Urinary bladder (tissue), 4 donors: ENCODE measurements at places on chromosomes 6 and 20. TPM values are rescaled to one million over a fixed set of nuclear protein-coding genes. Genes with fewer than 3 reads are reported as not detected.

SLC17A3 gene
- not detected for total RNA-seq

GRCh38 chr6:116902634-116903033, 25.6 kb downstream of the RFX6 start:
- no peak for DNase-seq

DNA sequence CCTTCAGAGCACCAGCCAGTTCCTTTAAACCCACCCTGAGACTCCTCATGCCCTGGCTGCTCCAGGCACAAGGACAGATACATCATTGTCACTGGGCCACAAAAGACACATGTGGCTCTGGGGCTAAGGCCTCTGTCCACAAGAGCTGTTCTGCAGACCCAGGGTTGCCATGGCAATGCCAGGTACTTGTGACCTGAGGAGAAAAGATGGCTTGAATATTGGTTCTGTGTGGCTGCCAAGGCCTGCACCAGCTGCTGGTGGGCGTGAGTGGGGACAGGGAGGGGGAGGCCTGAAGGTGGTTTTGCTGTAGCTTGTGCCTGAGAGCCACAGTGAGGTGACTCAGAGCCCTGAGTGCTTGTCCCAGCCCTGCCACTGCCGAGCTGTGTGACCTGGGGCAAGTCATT, 31.8 kb downstream of the SAYSD1 start:
- DNase-seq: no peak

- DNase-seq: no peak
Measured at GRCh38 chr6:56434606-56435005, 187.2 kb upstream of the COL21A1 start.

PDE10A gene
- 26.6 TPM for total RNA-seq

- DNase-seq: no peak
Measured at GRCh38 chr6:121607721-121608120, 172.3 kb downstream of the GJA1 start.

DNA sequence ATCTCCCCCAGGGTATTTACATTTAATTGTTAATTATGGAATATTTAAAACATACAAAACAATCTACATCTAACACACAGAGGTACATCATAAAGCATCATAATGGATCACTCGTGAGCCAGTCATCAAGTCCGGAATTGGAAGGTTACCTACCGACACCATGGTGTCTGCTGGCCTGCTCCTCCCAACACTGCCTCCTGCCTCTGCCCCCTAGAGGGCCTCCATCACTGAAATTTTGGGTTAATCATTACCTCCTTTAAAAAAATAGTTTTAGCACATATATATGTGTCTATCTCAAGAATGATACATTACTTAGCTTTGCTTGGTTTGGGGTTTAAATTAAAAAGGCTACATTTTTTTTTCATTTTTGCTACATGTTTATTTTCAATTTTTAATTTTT, 114.6 kb upstream of the PDE10A start:
- no peak for DNase-seq

SNRNP48 gene
- 34.4 TPM for total RNA-seq

DNA sequence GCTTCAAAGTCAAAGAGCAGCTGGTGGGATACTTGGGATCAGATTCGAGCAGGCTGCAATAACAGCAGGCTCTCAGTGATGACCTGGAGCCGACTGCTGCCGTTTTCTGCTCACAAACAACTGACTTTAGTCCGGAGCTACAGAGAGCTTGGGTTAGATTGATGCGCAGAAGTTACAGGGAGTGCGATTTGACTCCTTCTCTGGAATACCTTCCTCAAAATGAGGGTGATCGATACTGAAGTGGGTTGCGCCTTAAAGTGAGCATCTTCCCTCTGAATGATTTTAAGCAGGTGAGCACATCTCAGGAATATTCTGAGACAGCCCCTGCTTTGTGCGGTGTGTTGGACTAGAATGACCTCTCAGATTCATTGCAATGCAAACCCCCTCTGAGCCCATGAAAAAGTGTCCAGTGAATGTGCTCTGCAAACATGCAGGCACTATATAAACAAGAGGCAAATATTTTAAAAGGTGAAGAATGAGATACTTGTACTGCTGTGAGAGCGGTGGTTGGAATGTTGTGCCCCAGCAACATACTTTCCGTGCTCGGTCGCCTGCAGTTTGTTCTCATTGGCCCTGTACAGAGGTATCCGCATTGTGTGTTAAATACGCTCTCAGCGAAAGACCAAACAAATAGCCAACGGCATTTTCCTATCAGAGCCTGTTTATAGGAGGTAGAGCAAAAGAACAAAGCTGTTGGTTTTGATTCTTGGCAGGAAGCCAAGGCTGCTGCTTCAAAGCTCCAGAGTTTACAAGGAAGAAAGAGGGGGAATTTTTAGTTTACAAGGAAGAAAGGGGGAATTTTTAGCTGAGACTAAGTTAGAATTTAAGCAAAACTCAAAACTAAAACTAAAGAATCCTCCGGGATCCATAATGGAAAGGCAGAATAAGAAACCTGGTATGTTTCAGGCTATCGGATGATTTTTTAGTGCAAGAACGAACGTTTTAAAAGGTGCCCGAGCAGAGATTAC, 67.7 kb downstream of the PHACTR2 start:
- DNase-seq: peak; percentile 74

- DNase-seq: no peak
Measured at GRCh38 chr6:137798846-137799245, 68.2 kb upstream of the TNFAIP3 start.

GRCh38 chr6:157732007-157732406, 91.0 kb upstream of the SNX9 start:
- no peak for DNase-seq

- no peak for DNase-seq
Measured at GRCh38 chr6:56692523-56693245, 50.0 kb upstream of the DST start.

DNA sequence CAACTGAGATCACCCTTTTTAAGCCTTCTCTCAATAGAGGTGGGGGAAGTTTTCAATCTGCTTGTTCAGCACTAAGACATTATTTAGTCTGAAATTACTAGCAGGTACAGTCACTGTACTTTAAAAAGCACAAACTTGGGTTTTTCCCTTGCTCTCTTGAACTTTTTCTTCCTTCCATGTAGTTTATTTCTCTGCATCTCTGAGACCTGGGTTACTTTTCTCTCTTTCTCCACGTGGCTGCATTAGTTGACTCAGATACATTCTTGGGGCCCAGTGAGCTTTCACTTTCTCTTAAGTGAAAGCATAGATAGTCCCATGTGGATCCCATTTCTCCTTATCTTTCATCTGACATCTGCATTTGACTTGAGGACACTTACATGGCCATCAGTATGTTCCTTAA, 433.9 kb upstream of the MAP3K7 start:
- no peak for DNase-seq

DNA sequence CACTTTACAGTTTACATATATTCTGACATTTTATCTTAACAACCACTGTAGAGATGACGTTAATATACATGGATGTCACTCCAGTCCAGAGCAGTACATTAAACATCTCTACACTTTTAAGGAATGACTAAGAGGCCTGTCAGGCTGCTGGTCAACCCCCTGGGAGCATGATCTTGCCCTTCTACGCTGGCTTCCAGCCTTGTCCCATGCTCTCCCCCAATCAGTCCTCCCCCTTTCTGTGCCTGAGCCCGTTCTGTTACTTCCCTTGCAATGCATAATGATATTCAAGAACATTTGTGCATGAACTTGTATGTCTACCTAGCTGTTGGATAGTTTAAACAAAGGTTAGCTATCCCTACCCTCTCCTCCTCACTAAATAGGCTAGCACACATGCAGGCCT, 40.5 kb upstream of the PLCB4 start:
- no peak for DNase-seq

DOK5 gene
- 20.4 TPM for total RNA-seq

DNA sequence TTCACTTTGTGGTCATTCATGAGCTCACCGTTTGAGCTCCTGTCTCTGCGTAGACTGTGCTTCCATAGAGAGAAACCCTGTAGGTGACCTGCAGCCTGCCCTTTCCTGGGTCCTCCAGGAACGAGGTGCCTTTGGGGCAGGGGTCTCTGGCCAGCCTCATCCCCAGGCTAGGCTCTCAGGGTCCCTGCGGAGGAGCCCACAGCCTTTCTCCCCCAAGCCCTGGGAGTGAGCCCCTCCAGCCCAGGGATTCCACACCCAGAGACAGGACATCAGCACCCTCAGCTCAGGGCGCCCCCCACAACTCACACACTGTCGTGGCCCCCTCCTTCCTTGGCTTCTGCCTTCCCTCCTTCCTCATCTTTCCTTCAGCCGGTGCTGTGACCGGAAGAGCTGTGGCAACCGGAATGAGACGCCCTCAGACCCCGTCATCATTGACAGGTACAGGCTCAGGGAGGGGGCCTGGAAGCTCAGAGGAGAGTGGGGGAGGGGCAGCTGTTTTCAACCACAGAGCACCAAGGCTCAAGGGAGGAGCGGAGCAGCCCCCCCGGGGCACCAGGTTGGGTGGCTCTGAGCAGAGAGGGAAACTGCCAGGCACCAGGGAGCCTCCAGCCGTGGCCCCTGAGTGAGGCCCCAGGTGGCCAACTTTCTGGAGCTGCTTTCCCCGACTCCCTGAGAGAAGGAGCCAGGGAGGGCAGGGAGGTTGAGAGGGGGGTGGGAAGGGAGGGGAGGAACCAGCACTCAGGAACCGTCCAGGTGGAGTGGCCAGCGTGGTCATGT, 16.8 kb downstream of the EBF4 start:
- DNase-seq: no peak

DNA sequence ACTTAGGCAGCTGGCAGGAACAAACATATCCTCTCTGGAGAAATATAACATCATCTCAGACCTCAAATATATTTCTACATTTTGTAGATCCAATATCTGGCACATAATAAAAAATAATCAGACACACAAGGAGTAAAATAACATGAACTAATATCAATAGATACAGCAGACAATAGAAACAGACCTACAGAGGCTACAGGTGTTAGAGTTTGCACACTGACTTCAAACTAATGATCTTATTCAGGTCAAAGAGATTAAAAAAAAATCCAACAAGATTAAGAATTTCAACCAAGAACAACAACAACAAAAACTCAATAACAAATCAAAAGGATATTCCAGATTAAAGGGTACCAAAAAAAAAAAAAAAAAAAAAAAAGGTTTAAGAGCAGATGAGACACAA, 13.9 kb upstream of the CDYL start:
- no peak for DNase-seq

DNA sequence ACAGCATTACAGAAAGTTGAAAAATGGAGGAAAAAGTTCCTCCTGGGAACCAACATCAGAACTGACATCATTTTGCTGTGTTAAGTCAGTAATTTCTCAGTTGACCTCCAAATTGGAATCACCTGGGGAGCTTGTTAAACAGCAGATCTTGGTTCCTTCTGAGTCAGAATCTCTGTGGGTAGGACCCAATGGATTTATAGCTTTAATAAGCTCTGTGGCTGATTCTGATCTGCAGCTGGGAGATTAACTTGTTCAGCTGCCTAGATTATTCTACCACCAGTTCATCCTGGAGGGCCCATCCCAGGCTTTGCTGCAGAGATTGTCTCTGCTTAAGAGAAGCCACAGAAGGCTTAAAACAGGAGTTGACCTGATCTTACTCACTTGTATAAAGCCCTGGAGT, 90.7 kb upstream of the POPDC3 start:
- DNase-seq: no peak

- DNase-seq: no peak
Measured at GRCh38 chr6:87903323-87903722, 144.3 kb upstream of the SPACA1 start.

GRCh38 chr20:12581644-12582289, 427.0 kb upstream of the SPTLC3 start:
- DNase-seq: peak; percentile 64

DNA sequence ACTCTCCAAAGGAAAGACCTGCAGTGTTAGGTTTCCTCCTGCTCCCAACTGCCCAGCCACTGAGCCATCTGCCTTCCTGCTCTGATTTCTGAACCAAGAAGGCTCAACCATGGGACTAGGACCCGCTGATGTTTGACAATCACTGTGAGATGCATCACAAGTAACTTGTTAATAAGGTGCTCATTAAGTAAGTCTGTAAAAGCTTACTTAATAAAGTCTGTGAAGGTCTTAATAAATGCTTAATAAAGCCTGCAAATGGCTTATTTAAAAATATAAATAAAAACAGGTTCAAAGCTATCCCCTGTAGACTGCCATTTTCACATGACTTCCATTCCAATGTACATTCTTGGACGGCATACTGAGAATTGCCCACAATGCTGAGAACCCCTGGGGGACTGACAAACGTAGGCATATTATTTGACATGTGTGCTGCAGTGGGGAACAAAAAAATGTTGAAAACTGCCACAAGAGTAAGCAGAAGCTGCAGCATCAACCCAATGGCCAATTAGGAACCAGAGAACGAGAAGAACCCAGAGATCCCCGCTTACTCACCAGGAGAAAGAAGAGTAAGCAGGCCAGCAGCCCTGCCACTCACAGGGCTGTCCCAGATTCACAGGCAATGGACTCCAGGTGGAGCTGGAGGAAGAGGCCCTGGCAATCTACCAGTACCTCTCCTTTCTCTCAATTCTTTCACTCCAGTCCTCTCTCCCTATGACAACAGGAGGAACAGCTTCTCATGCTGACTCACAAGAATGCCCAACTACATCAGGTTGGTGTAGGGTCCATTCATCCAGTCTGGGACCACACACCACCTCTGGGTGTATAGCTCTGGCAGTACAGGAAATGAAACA, 19.5 kb downstream of the KIF13A start:
- no peak for DNase-seq

DNA sequence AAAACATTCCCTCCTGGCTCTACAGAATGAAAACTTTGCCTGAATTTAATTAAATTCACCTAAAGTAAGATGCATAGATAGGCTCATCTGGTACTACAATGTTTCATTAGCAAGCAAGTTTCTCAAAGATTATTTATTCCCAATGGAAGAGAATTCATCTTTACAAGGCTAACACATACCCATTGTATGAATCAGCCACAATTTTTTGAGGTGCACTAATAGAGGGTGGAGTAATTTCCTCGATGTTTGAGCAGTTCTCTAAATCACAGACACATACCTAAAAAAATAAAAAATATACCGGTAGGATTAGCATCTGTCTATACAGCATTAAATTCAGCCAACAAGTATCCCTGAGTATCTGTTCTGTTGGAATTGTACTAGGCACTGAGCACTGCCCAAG, 32.7 kb downstream of the ROS1 start:
- DNase-seq: no peak

GRCh38 chr20:48209102-48209501, 423.8 kb upstream of the SULF2 start:
- no peak for DNase-seq

OPRL1 gene
- total RNA-seq: 1.1 TPM

DNA sequence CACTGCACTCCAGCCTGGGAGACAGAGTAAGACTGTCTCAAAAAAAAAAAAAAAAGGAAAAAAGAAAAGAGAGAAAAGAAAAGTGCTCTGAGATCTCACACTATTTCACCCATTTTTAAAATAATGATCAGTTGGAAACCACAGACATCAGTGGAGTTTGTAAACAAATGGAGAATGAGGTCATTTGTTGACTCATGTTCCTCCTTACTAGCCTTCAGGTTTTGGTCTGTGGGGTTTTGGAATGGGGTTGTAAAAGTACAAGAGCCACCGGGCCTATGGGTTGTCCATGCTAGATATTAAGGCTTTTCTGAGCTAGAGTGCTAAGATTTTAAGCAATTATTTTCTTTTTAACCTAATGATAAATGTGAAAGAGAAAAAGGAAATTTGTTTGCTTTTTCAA, 104.4 kb upstream of the PRL start:
- no peak for DNase-seq

GRCh38 chr20:15642676-15643075, 930.6 kb downstream of the KIF16B start:
- DNase-seq: no peak
